A673 (cell line): ENCODE measurements at places on chromosomes 3 and 15. TPM values are rescaled to one million over a fixed set of nuclear protein-coding genes. Genes with fewer than 3 reads are reported as not detected.
A peak's percentile ranks its signal among the peaks of the same experiment; 100 is the strongest.

- DNase-seq = peak; percentile 26
- H3K27ac ChIP-seq = peak overlapping the region; percentile 90
- H3K27me3 ChIP-seq = no peaks in the 10 kb centered on the region
- peaks cover 98% of the 10 kb centered on the region for H3K4me1 ChIP-seq
These were observed 24.9 kb downstream of the SIAH2 start for GRCh38 chr3:150737874-150738679.

DNA sequence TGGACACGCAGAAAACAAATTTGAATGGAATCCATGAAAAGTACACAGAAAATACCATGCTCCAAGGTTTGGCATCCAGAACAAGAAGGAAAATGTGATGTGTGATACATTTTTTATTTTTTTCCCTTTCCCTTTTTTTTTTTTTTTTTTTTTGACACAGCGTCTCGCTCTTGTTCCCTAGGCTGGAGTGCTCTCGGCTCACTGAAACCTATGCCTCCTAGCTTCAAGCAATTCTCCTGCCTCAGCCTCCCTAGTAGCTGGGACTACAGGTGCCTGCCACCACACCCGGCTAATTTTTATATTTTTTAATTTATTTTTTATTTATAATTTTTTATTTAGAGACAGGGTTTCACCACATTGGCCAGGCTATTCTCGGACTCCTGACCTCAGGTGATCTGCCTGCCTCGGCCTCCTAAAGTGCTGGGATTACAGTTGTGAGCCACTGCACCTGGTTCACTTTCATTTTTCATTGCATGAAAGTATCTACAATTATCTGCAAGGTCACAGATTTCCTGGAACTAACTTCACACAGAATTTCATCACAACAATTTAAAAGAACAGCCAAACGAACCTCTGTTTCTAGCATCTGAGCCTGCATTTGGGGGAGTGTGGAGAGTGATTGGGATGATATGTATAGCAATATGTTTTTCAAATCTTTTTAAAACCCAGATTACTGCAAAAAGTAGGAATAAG, 8.3 kb downstream of the POU1F1 start:
- no peaks in the 10 kb centered on the region for H3K36me3 ChIP-seq
- no peaks in the 10 kb centered on the region for H3K27me3 ChIP-seq
- no peak overlapping the region for H3K4me3 ChIP-seq
- peaks cover 80% of the 10 kb centered on the region for H3K4me1 ChIP-seq
- no peak for DNase-seq
- H3K27ac ChIP-seq = peak overlapping the region; percentile 92

- H3K27ac ChIP-seq = no peak overlapping the region
- no peak for DNase-seq
- H3K36me3 ChIP-seq = no peaks in the 10 kb centered on the region
- H3K27me3 ChIP-seq = no peaks in the 10 kb centered on the region
- H3K4me3 ChIP-seq = no peak overlapping the region
These were observed 26.7 kb upstream of the RHCG start for GRCh38 chr15:89523101-89523500.

GRCh38 chr15:65952391-65953053, 83.2 kb downstream of the RAB11A start:
- DNase-seq = peak; percentile 56
- H3K36me3 ChIP-seq = no peaks in the 10 kb centered on the region
- no peaks in the 10 kb centered on the region for H3K4me1 ChIP-seq
- H3K27me3 ChIP-seq = no peaks in the 10 kb centered on the region

DNA sequence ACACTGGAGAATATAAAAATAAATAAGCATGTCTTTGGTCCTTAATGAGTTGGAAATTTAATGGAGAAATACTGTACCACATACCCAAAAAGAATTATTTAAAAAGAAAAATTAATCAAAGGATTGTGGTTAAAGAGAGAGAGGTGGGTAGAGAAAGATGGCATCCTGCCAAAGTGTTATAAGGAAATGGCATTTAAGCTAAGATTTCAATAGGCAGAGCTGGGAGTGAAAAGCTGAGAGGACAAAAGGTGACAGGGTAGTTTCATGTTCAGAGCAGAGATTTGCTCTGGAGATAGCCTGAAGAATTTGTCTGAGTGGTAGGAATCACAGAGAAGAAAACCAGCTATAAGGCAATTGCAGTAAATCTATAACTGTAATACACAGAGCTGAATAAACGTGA, 181.0 kb downstream of the SI start:
- no peaks in the 10 kb centered on the region for H3K4me1 ChIP-seq
- no peaks in the 10 kb centered on the region for H3K36me3 ChIP-seq
- H3K27me3 ChIP-seq = no peaks in the 10 kb centered on the region

The THSD4 gene
- total RNA-seq = 2.4 and 3.5 TPM in 2 replicates
